ENCODE measurements at places on chromosomes 1 and 21. TPM values are rescaled to one million over a fixed set of nuclear protein-coding genes. Genes with fewer than 3 reads are reported as not detected.

CCDC17 gene
- 1.3 TPM for total RNA-seq

B3GALT2 gene
- total RNA-seq, result 12.9 TPM

CHI3L2 gene
- total RNA-seq, result not detected

SYT14 gene
- 3.9 TPM for total RNA-seq

PEX11B gene
- total RNA-seq, result 19.0 TPM

PPCS gene
- 78.3 TPM for total RNA-seq

LCE1F gene
- total RNA-seq, result not detected

GNPAT gene
- 53.1 TPM for total RNA-seq

MPL gene
- not detected for total RNA-seq

METTL25B gene
- total RNA-seq, result 12.5 TPM

SPRR2B gene
- not detected for total RNA-seq

OR10J1 gene
- total RNA-seq, result not detected

FAM43B gene
- under 0.01 TPM for total RNA-seq

SLC35D1 gene
- total RNA-seq, result 25.0 TPM

SLAMF1 gene
- not detected for total RNA-seq

ZFP69B gene
- 5.8 TPM for total RNA-seq
